Stimulated activated CD4-positive, alpha-beta T cell treated with anti-CD3 and anti-CD28 coated beads, Interleukin-1b, Interleukin-23, amount 100 ng/mL, for 24 hours (primary cell): ENCODE measurements at places on chromosomes 5 and 9.

DNA sequence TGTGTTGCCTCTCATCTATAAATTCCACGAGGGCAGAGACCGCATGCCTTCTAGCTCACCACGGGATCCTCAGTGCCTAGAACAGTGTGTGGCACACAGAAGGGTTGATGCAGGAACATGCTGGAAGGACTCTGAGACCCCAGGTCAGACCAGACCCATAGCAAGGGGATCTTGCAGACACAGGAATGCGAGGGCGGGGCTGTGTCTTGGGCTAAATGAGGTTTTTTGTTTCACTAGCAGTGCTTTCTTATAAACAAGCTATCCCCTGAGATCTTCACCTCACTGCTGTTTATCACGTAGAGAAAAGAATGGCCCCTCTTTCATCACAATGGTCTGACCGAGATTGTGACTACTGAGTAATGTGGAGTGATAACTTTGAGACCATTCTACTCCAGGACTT is 122.4 kb downstream of the IRX2 start:
- no peak for DNase-seq

DNA sequence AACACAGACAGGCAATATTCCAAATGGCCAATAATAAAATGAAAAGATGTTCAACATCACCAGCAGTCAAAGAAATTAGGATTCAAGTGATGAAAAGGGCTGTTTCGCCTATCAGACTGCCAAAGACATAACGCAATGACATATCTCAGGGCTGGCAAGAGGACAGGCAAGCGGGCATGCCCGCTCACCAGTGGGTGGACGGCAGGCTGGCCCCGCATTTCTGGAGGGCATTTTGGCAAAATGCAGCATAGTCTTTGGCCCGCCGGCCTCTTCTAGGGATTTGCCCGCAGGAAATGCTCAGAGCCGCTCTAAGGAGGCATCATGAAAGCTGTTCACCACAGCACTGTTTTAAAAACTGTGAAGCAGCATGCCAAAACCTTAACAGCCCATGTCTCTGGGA is 1.4 kb upstream of the PPP1R26 start:
- no peak for DNase-seq

DNA sequence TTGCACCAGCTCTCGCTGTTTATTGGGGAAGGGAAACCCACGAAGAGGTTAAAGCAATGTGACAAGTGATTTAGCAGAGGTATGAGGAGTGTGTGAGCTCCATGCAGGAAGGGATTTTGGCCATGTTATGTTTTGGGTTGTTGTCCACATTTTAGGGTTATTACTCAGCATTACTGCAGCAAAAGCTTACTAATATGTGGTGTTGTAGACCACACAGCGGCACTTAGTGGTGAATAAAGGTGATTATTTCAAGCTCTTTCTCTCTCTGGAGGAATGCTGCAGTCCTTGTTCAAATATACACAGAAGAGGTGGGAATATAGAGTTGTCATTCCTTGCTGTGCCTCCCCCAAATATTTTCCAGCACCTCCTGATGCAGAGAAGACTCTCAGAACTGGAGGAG is 29.7 kb upstream of the AKNA start:
- no peak for DNase-seq

GRCh38 chr9:136525841-136526499 is 19.9 kb downstream of the NOTCH1 start:
- DNase-seq: no peak

- DNase-seq: no peak
Observed at GRCh38 chr5:17327048-17327625, 109.7 kb downstream of the BASP1 start.

GRCh38 chr5:179325296-179326031 is 19.8 kb downstream of the ADAMTS2 start:
- DNase-seq: no peak

DNA sequence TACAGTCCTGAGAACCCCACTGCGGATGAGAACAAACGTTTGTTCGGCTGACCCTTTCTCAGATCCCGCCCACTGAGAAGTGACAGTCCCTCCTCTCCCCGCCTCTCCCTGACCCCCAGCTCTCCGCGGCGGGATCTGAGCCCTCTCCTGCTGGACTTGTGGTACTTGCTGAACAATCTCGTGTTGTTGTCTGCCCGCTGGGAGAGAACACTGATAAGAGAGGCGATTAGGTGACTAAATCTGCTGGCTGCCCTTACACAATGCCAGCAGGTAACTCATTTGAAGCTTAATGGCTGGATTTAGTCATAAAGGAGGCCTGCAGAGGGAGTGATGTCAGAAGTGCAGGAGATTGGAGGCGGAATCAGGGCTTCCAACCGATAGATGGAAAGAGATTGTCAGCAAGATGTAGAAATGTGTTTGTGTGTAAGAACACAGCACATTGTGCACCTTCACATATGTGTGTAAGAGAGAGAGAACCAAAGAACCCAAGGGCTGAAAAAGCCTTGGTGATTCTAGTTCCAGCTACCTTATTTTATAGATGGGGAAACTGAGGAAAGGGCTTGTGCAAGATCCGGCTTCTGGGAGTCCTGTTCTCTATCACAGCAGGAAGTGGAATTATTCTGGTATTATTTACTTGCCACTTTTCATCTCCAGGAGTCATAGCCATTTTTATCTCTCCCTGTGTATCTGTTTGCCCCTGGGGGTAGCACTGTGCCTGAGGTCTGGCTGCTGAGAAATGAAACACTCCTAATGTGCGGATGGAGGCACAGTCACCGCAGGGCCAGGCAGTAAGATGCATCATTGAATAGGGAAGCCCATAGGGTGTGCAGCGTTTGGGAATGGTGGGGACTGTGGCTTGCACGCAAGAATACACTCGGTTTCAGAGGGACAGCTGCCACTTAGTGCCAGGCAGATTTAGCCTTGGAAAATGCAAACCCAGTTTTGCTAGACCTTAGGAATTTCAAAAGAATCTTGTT is 203.7 kb upstream of the MSX2 start:
- DNase-seq: no peak

DNA sequence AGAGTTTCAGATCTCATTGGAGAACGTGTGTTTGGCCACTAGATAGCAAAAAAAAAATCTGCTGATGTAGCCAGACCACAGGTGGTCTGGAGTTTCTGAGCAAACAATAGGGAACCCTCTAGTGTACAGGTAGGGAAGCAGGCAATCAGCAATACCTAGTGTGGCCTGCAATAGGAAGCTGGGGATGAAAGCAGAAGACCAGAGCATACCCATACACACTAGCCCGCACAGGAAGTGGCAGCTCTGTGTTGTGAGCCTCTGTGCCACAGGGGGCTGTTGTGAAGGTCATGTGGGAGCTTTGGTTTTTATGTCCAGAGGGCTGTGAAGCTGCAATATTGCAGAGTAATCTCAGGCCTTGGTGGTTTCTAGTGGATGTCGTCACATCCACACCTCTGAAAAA is 81.2 kb downstream of the MTAP start:
- no peak for DNase-seq

- DNase-seq: no peak
Observed at GRCh38 chr9:114216976-114217375, 61.6 kb downstream of the COL27A1 start.

DNA sequence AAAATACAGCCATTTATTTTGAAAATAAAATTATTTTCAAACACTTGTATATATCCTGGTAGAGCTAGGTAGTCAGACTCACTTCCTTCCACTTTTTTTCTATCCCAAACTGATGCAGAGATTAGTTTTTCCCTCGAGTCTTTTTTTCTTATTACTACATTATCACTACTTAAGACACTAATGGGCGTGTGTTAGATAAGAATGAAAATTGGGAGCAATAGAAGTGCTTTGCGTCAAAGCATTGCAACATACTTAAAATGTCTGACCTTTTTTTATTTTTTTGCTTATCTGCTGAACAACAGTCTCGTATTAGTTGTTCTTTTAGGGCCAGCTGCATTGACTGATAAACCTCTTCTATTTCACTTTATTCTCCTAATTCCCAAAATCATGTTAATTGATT is 1278.7 kb downstream of the CDH12 start:
- no peak for DNase-seq

DNA sequence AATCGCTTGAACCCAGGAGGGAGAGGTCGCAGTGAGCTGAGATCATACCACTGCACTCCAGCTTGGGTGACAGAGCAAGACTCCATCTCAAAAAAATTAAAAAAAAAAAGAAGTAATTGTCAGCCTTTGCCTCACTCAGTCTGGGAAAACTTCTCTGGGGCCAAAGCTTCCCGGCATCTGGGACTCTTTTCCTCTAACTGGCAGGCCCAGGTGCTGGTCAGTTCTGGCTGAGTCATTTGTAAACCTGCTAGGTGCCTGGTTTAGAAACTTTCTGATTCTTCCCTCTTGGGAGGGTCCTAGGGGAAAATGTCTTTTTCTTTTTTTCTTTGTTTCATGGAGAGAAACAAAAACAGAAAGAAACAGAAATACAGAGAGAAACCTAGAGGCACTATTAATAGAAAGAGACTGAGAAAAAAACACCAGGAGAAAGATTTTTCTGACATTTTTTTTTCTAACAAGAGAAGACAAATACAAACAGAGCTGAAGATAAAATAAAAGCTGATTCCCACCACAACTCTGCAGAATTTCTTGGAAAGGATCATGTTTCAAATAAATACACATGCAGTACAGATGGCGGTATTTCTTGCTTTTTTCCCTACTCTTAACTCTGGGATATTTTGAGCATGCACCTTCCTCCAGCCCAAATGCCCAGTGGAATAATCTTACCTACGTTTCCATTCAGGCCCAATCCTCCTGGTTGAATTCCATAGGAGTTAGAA is 22.1 kb upstream of the UBAP2 start:
- no peak for DNase-seq

GRCh38 chr5:140550147-140551079 is 3.0 kb downstream of the EIF4EBP3 start:
- DNase-seq: no peak

GRCh38 chr9:109776391-109776790 is 3.6 kb upstream of the PALM2AKAP2 start:
- DNase-seq: no peak

DNA sequence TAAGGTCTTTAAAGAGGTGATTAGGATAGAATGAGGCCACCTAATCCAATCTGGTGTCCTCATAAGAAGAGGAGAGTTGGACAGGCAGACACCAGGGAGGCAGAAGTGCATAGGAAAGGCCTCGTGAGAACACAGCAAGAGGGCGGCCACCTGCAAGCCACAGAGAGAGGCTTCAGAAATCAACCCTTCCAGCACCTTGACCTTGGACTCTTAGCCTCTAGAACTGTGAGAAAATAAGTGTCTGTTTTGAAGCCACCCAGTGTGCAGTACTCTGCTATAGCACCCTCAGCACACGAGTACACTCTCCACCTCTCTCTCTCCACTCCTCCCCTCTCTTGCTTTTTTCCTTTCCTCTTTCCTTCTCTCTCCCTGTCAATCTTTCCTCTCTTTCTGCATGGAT is 26.8 kb downstream of the NIPAL4 start:
- DNase-seq: no peak
